EH (cell line): ENCODE measurements at places on chromosomes 11 and 22.

GRCh38 chr11:75513250-75513649 lies 12.5 kb downstream of the GDPD5 start:
- peak; percentile 69 for DNase-seq

DNA sequence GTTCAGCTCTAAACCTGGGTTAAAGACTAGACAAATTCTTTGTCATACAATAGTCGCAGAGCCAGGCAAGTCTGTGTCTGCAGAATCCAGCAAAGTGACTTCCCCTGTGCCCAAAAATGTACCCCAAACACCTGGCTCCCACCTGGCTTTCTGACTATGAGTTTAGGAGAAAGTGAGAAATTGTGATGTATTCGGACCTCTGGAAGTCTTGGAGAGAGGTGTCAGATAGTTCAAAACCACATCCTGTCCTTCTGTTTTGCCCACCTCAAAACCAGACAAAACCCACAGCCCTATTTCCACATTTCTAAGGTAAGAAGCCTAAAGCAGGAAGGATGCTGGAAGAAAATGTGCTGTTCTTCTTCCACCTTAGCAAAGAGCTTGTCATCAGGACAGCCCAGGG lies 63.8 kb upstream of the CLMP start:
- DNase-seq, result no peak

DNA sequence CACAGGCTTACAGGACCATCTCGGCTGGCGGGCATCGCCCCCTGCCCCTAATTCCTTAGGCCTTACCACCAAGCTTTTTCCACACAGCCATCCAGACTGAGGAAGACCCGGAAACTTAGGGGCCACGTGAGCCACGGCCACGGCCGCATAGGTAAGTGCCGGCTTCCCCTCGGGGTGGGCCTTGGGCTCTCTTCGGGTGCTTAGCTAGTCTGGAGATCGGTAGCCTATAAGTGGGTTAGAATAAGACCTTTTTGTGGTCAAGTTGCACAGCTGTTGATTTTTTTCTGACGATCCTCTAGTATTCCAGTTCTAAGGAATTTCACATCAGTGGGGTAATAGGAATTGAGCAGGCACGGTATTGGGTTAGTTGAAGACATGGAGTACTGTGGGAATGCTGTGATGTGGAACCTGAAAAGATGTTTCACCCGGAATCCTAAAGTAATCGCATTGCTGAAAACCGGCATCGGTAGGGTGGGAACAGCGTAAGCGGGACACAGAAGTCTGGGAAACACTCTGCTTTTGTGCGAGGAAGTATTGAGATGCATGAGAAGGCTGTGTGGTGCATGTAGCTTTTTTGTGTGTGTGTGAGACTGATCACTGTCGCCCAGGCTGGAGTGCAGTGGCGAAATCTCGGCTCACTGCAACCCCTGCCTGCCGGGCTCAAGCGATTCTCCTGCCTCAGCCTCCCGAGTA lies 669 bp downstream of the RPL27A start:
- peak; percentile 34 for DNase-seq

- DNase-seq, result peak; percentile 91
Measured at GRCh38 chr22:17158568-17159503, at the start of gene HDHD5. Gene HDHD5 (minus strand): TSS chr22:17159277. CDS start chr22:17159251, 26 bp downstream.

- no peak for DNase-seq
Measured at GRCh38 chr22:30985561-30986208, 16.6 kb downstream of the TUG1 start.

DNA sequence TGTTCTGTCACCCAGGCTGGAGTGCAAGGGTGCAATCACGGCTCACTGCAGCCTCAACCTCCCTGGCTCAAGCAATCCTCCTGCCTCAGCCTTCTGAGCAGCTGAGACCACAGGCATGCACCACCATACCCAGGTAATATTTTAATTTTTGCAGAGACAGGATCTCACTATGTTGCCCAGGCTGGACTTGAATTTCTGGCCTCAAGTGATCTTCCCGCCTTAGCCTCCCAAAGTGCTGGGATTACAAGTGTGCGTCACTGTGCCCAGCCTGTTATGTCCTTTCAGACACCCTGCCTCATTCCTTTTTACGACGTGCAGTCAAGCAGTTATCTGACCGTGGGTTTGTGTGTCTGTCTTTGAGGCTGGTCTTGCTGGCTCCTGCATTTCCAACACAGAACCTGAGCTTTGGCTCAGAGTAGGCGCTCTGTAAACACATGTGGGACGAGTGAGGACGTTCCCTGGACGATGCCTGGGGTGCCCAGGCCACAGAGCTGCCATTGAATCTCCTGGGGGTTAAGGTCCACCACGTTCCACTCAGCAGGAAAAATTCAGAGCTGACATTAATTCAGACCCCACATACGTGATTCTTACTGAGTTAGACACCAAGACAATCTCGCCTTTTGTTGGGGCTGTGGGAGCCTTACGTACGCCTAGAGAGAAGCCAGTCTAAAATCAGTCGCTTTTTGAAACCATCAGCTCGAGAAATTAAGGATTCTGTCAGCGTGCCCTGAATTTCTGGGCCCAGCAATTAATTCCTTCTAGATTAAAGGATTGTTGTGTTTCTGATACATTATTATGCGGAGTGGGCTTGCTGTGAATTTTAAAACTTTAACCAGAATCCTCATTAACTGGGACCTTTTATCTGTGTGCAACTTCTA lies 21.5 kb upstream of the EMID1 start:
- no peak for DNase-seq

DNA sequence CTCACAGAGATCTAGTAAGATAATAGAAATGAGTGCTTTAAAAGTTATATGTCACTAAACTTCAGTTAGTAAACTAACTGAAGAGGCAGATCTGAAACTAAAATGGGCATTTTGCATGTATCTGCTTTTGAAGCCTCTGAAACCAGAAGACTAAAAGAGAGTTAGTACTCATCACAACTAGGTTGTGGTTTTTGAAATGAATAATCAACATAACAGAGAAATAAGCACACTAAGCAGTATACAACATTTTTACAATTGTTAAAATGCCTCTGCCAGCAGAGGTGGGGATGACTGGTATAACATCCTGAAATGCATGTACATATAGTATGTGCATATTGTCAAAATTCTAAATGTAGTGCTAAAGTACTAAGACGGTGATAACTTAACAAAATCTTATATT lies 564.5 kb downstream of the DLG2 start:
- DNase-seq, result no peak

GRCh38 chr22:46994265-46994664 lies 231.8 kb downstream of the TBC1D22A start:
- DNase-seq, result no peak

DNA sequence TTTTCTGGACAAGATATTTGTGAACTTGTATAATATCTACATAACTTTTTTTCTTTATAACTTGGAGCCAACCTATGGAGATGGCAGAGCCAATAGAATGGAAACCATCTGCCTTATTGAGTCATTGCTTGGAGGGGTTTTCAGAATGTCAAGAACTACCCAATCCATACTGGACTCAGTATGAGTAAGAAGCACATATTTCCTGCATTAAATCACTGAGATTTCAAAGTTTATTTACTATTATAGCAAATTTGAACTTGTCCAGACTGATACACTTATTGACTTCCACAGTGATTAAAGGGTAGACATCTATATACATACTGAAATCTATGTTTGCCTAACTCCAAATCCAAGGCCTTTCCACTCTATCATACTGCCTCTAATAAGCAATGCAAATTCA lies 704.0 kb downstream of the KCNA4 start:
- DNase-seq, result peak; percentile 80

GRCh38 chr11:63445720-63446119 lies 45.2 kb downstream of the PLAAT5 start:
- peak; percentile 25 for DNase-seq

DNA sequence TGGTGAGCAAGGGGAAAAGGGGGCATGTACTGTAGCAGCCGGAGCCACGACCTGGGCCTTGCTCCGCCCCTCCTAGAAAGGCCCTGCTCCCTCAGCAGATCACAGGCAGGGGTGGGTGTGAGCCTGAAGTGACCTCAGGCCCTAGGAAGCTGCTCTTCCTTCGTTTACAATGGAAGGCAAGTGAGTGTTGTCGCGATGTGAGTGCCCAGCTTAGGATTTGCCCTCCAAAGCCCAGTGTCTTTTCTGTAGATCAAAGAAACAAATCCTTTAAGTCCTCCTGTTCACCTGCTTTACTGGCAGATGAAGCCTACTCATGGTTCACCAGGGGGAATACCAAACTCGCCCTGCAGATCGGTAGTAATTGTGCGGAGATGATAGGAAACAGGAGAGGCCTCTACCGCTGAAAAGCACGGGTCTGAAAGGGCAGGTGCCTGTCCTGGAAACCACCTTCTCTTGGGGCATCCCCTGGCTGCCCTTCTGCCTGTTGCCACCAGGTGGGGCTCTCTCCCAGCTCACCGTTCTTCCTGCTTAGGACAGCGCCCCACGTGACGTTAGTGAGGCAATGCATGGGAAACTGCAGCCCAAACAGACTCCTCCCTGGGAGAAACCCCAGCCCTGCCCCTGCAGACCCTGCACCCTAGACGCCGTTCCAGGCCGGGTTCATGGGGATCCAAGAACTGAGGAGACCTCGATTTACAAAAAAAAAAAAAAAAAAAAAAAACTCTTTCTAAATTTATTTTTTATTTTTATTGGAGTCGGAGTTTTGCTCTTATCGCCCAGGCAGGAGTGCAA lies 45.9 kb upstream of the RAB1B start:
- peak; percentile 89 for DNase-seq

GRCh38 chr11:126485986-126486635 lies 130.6 kb downstream of the ST3GAL4 start:
- no peak for DNase-seq

GRCh38 chr11:26946257-26946716 lies 47.6 kb upstream of the FIBIN start:
- peak; percentile 77 for DNase-seq

GRCh38 chr11:72908032-72908676 lies 93.9 kb downstream of the ATG16L2 start:
- peak; percentile 35 for DNase-seq

- DNase-seq, result no peak
Measured at GRCh38 chr11:1656670-1657069, 27.1 kb downstream of the KRTAP5-5 start.

DNA sequence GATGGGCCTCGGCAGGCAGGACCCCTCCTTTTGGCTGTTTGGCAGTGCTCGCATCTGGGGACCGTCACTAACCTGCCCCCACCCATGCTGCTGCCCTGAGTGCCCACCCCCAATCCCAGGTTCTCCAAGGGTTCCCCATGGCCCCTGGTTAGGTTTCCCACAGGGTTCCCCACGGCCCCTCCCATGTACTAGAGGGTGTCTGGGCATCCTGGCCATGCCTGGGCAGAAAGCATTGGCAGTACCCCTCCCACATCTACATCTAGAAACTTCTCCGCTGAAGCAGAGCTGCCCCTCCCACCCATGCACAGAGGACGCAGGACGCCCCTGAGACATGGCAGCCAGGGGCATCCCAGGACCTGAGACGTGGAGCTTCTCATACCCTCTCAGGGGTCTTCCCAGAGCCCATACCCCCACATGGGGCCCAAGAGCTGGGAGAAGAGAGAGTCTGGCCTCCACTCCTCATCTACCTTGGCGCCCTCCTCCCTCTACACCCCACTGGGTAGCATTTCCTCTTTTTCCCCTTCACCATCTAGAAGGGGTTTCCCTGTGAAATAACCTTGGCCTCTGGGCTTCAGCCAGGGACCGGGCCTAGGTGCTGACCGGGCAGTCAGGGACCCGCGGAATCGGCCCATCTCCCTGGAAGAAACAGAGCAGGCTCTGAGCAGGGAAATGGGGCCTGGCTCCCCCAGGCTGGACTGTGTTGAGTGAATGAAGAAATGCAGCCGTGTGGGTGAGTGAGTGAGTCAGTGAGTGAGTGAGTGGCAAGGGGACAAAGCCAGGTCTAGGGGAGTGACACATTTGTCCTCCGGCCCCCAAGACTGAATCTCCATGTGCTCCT lies 987.3 kb downstream of the BRD1 start:
- DNase-seq, result no peak

DNA sequence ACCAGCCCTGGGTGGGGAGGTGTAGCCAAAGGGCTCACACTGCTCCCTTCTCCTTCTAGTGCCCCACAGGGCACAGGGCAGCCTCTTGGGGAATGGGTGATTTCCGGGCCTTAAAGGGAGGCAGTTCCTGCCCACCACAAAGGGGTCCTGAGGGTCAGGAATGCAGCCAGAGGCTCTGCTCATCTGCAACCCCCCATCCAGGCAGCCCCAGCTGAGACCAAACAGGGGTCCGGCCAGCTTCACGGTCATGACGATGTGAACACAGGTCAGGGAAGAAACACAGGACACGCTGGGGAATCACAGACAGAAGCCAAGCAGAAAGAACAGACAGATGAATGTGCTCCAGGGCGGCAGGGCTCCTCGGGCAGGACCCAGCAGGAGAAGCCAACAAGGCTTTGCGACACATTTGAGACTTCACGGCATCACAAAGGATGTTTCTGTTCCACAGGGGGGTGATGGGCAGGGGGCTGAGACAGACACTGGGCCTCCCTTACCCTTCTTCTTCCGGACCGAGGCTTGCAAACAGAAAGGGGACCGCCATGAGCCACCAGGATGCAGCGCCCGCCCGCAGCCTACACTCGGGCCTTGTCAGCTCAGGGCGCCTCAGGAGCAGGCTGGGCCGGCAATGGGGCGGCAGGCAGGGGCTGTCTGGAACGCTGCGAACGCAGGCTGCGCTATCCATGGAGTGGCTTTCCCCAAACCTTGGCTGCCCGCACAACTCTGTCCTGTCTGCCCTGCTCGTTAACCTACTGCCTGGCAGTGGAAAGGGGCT lies 101.9 kb downstream of the CTTN start:
- DNase-seq, result no peak
